Suppressor macrophage treated with lipopolysaccharide for 4 hours (primary cell): ENCODE measurements at places on chromosomes 11 and 22.
A peak's percentile ranks its signal among the peaks of the same experiment; 100 is the strongest.

- DNase-seq: no peak
Observed at GRCh38 chr11:76838678-76839068, 22.0 kb upstream of the ACER3 start.

- DNase-seq: no peak
Observed at GRCh38 chr11:2567026-2567671, 122.3 kb downstream of the KCNQ1 start.

GRCh38 chr11:75677275-75677674 is 8.4 kb upstream of the MAP6 start:
- no peak for DNase-seq

DNA sequence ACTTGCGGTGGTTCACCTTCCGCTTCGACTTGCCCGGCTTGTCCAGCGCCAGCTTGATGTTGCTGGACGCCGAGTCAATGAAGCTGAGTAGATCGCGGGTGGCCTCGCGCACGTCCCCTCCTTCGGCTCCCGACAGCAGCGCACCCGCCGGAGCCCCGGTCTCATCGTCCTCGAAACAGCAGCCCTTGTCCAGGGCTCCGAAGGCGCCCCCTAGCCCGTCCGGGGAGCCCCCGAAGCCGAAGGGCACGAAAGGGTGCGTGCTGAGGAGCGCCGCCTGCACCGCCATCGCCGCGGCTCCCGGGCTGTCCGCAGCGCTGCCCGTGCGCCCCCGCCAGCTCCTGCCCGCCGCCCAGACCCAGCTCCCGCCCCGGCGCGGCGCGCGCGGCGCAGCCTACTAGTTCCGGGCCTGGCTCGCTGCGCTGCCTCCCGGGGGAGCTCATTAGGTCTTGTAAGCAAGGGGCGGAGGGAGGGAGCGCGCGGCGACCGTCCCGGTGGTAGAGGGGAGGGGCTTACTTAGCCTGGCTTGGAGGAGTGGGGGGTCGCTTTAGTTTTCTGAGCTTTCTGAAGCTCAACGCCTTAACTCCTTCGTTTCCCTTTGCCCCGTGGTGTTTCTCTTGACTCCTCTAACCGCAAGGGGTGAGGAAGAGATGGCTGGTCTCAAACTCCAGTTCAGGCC is at the start of gene FAM181B:
Gene FAM181B, minus strand, starts transcription at position 421 of the 676 bp plus-strand sequence. Its CDS starts 135 bp downstream, at position 286.
- no peak for DNase-seq

DNA sequence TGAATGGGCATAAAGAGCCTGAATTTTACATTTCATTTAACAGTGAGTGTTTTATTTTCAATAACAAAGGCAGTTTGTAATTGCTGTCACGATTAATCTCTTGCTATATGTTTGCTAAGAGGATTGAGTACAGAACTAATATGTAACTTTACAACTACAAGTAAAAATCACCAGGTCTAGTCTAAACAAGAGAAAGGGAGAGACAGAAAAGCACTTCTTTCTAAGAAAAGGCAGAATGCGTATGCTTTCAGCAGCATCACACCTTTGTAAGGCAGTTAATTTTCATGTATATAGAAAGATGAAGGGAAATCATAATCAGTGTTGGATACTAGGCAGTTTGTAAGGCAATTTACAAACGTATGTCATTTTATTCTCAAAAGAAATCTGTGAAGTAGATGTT is 169.8 kb downstream of the NELL1 start:
- no peak for DNase-seq

GRCh38 chr11:92136797-92137196 is 87.8 kb upstream of the FAT3 start:
- no peak for DNase-seq

DNA sequence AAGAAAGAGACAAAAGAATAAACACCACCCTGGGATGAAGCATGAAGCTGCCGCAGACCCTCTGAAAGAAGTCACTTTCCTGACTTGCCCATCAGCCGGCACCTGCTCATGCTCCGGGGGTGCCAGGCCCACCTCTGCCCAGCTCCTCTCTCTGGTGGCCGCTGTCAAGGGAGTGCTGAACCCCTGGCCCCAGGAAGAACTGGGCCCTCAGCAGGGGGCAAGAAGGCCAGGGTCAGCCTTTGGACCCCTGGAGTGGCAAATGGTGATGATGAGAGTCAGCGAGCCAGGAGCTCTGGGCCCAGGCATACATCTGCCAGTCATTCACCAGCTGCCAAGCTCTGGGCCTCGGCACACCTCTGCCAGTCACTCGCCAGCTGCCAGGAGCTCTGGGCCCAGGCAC is 17.4 kb downstream of the TTLL8 start:
- DNase-seq: no peak

GRCh38 chr22:45169591-45170466 is 6.1 kb downstream of the NUP50 start:
- DNase-seq: peak; percentile 42

- no peak for DNase-seq
Observed at GRCh38 chr11:10844356-10844755, 13.5 kb downstream of the ZBED5 start.

GRCh38 chr22:19709063-19709769 is 5.1 kb upstream of the SEPTIN5 start:
- DNase-seq: no peak

DNA sequence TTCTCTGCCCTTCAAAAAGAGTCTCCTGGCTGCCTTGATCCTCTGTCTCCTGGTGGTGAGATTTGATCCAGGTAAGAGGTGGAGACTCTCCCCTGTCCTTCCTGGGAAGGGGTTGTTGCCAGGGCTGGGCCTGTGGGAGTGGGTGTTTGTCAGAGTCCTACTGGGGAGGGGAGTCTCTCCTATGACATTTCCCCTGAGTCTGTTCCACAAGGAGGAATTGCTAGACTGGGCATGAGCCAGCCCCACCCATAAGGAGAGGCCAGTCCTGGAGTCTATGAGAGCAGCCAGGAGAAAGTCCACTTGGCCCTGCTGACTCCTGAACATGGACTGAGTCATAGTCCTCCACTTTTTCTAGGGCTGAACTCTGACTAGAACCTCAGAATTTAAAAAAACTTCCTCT is 7.4 kb downstream of the PEX26 start:
- DNase-seq: no peak

DNA sequence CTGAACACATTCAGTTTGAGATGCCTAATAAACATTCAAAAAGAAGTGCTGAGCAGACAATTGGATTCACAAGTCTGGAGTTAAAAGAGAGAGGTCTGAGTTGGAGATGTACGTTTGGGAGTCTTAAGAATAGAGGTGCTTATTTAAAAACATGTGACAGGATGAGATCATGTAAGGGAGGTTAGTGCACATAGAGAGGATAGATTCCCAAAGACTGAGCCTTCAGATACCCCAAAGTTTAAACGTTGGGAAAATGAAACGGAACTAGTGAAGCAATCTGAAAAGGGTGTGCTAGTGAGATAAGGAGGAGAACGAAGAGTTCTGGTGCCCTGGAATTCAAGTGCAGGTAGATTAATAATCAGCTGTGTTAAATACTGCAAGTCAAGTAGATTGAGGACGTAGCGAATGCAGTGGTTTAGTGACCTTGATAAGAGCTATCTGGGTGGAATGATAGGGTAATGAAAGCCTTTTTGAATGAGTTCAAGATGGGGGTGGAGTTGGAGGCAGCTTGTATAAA is 63.7 kb downstream of the HIPK3 start:
- no peak for DNase-seq

DNA sequence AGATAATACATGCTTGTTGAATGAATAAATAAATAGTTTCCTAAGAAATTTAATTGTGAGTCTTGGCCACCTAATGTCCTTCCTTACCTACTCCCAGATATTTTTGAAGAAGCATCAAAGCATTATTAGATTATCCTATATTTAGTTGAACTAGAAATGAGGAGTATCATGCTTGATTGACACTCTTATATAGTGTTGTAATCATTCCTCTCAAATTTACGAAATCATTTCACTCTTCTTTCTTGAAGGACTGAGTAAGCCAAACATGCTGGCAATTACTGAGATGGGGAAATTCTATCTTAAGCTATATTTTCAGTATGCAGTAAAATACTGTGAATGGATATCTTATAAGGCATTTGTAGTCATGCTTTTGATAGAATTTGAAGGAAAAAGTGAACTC is 189.0 kb downstream of the LUZP2 start:
- DNase-seq: no peak

GRCh38 chr22:44658311-44658953 is 43.6 kb upstream of the PRR5 start:
- DNase-seq: no peak

DNA sequence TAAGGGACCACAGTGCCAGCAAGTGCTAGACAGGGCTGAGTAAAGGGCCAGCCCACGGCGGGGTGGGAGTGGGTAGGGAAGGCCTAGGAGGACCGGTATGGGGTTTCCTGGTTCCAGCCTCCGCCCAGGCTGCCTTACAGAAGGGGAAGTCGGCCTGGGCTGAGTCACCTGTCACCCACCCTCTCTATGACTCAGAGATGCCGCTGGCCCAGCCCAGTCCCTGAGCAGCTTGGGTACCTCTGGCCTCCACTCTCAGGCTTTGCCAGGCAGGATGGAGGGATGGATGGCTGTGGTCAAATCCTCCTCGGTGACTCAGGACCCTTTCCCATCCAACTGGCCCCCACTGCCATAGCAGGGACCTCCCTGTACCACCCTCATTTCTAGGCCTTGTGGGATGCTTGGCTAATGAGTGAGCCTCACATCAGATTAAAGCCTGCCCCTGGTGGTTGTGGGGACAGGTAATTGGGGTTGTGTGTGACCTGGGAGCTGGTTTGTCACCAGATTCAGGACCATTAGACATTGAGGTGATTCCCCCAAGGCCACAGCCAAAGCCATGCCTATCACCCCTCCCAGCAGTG is 13.9 kb downstream of the SLC35E4 start:
- DNase-seq: peak; percentile 92

DNA sequence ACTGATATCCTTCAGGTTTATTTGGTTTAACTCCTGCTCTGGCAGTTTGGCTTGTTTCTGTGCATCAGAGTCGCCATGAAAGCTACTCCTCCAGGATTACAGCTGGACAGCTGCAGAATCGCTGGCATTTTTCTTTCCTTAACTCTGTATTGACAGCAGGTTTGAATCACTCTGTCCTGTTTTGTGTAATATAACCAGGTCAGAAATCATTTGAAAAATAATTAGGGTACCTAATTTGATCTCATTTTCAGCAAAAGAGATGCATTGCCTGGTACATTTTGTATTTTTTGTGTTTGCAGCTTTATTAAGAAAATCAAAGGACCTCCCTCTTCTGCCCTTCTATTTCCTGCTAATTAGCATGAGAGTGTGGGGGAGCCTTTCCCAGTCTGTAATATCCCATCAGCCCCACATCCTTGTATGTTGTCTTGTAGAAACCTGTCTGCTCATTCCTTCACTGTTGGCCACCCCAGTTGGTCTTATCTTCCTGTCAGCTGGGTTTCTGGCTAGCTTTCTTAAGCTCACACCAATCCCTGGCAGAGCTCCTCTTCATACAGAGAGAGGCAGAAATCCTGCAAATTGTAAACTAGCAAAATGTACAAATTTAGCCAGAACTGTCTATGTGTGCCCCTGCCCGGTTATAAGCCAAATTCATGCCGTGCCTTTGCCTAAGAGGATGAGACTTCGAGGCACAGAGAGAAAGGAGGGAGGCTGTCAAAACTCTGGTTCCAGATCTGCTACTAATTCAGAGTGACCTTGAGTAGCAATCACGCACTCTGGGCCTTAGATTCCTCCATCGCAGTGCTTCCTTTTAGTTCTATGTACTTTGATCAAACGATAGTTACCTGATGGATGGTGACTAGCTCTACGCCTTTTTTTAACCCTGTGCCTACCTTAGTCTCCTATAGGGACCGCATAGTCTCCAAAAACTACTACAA is 200.6 kb downstream of the NAV2 start:
- no peak for DNase-seq

GRCh38 chr11:87529486-87529885 is 491.8 kb downstream of the TMEM135 start:
- no peak for DNase-seq

- DNase-seq: peak; percentile 40
Observed at GRCh38 chr22:30044369-30044768, 35.9 kb upstream of the HORMAD2 start.

GRCh38 chr11:122277493-122277892 is 161.5 kb upstream of the BLID start:
- no peak for DNase-seq
